ENCODE measurements at places on chromosomes 1 and 21.

GRCh38 chr1:163774401-163774945, 452.7 kb downstream of the NUF2 start:
- DNase-seq, result no peak

DNA sequence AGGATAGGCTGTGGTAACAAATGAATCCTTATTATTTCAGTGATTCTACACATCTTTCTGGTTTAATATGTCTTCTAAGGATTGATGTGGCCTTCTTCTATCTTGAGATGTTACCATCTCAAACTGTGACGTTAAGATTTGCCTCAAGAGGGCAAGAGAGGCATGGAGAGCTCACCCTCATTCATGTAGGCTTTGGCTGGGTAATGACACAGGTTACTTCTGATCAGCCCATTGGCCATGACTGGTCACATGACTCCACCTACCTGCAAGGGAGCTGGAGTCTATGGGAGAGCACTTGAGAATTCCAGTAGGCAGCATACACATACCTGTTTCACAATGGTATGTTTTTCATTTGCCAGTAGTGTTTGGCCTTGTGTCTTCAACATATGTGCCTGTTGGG, 30.0 kb downstream of the CACHD1 start:
- no peak for DNase-seq

DNA sequence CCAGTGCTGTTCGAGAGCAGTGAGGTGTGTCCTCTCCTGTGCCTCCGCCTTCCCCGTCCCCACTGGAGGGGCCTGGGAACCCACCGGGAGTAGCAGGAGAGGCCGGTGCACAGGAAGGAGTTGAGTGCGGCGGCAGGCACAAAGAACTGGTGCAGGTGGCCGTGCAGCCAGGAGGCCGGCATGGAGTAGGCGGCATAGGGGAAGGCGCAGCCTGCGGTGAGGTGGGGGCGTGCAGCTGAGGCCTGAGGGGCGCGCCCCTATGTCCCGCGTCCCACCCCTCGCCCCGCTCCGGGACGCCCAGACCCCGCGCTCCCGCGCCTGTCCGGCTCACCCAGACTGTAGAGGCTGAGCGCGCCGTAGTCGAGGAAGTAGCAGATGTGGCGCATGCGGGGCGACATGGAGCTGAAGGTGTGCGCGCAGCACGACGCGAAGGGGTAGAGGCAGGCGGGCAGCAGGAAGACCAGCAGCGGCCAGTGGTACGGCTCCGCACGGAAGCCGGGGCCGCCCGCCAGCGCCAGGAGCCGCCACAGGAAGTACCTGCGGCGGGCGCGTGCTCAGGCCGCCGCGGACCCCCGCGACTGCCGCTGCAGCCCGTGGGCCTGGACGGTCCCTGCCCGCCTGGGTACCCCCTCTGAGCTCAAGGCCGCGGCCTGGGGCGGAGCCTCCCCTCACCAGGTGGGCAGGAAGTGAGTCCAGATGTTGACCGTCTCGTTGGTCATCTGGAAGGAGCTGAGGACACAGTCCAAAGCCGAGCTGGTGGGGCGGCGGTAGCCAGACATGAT, 2.2 kb downstream of the PAQR6 start:
- DNase-seq, result no peak

- DNase-seq, result peak; percentile 19
Measured at GRCh38 chr1:172717722-172718465, 59.0 kb downstream of the FASLG start.

GRCh38 chr1:30808067-30808662, 50.6 kb upstream of the LAPTM5 start:
- DNase-seq, result no peak

GRCh38 chr1:57770772-57771171, 346.9 kb upstream of the DAB1 start:
- no peak for DNase-seq

Measured in NCI-H1417 (cell line).